ENCODE measurements at places on chromosomes 12 and 14.
A peak's percentile ranks its signal among the peaks of the same experiment; 100 is the strongest.

DNA sequence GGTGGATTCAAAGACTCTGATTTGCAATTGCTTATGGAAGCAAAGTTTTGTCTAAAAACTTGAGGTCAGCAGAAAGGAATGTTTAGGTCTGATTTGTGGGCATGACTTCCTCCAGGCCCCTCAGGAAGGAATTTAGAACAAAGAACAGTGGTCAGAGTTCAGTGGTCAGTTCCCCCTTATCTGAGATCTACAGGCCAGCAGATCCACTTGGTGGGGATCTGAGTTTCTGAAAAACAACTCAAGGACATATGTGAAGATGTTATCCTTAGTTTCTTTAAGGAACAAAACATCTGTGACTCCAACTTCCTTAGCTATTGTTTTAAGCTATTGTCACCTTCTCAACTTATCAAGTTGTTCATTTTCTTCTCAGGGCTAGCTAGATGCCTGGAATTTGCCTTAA lies 28.0 kb upstream of the NAA30 start:
- no peak for DNase-seq

GRCh38 chr12:46770501-46771183 lies 55.2 kb downstream of the SLC38A4 start:
- no peak for DNase-seq

GRCh38 chr14:29759521-29760340 lies 167.9 kb downstream of the PRKD1 start:
- DNase-seq, result no peak

DNA sequence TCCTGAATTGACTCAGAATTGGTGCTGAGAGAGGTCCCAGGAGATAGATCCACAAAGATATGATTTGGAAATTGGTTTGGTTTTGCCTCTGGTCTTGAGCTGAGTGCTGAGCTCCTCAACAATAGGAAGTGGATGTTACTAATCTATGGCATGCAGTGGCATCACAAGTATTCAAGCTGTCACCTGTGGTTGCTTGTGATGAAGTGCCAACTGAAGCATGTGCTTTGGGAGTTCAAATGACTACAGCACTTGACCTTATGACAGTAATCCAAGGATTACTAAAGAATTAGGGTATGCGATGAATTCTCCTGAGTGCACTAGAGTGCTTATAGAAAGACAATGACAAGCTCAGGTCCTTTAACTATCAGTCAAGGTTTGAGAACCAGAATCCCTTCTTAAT lies 406.2 kb downstream of the NOVA1 start:
- DNase-seq, result no peak

- DNase-seq, result no peak
Measured at GRCh38 chr12:84408936-84409335, 503.7 kb downstream of the SLC6A15 start.

DNA sequence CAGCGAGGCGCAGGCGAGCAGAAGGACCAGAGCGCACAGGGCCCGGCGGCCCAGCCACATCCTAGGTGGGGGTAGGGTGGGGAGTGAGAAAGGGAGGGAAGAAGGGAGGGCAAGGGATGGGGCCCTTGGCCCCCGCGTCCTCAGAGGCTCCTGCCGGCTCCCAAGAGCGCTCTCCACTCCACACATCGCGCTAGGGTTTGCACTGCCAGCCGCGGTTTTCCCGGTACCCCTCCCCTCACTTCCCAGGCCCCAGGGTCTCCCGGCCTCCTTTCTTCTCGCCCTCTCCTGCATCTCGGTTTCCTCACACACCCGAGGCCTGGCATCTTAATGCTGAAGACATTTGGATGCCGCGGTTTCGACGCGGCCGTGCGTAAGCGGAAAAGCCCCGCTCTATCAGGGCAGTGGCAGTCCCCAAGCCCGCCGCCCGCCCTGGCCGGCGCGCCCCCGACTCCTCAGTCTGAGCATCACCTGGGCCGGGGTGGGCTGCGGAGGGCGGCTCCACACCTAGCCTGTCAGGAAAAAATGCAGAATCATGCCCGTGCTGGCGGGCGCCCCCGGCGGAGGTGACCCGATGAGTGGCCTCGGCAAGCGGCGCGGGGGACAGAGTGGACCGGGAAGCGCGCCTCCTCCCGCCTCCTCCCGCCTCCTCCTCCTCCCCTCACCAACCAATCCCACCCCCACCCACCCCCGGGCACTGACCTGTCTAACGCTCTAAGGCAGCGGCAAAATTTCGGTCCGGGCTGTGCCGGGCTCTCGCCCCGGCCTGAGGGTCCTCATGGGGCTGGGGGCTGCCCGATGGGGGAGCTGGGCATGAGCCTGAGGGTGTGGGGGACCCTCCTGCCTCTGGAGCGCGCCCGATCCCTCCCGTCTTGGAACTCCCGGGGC lies 686 bp downstream of the B4GALNT1 start:
- DNase-seq, result no peak

GRCh38 chr14:68297876-68298468 lies 478.4 kb downstream of the RAD51B start:
- DNase-seq, result no peak

DNA sequence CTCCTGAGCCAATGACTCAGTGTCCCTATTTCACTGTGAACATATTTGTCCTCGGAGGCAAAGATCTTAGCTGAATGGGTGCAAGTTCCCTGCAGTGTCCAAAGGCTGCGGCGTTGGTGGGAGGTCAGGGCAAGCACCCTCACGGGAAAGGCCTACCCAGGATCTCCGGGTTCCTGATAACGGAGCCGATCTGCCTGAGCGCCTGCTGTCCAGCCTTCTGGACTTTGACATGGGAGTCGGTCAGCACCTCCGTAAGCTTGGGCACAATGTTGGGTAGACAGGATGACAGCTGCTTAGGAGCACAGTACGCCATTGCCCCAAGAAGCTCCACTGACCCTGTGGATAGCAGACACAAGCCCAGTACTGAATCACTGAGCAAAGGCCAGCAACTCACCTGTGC lies 31.5 kb upstream of the RAB35 start:
- DNase-seq, result no peak

DNA sequence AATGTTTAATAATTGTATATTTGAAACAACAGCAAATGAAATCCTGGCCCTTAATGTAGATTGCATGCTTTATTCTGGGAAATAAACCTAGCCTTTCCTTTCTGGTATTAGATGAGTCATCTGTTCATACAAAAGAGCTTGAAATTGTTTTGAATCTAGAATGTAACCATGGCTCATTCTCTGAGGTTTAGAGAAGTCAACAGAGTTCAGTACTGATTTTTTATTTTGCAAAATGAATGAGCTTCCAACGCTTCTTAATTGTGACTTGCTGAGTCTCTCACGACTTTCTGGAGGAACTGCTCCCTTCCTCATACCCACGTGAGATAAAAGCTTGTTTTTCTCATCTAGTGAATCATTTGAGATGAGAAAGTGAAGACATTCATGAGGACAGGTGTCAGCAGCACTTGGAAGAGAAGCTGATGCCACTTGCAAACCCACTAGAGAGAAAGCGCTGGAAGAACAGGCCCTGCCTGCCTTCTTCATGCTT lies 509.6 kb downstream of the VRK1 start:
- DNase-seq, result no peak

DNA sequence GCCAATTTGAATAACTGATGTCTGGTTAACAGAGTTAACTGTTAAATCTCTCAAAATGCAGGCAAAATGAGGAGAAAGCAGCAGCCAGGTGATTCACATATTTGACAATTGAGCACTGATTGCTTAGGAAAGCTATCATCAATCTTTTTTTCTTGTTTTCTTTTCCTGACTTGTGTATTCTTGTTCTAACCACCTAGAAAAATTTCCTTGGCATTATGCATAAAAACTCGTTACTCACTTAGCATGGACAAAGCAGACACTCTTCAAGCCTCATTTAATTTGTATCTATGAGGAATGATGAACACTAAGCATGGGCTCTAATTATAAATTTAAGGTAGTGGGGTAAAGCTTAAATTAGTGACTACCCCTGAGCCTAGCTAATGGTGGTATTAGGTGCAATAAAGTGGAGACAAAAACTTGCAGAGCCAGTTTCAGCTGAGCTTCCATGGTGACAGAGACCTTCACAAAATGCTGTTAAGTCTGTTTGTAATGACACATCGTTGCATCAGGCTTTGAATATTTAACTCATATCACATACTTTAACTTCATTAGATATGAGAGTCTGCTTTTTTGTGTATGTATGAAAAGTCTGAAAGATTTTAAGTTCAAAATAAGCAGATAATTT lies 52.0 kb downstream of the RASSF9 start:
- peak; percentile 1 for DNase-seq

- no peak for DNase-seq
Measured at GRCh38 chr12:11758087-11758486, 108.6 kb downstream of the ETV6 start.

DNA sequence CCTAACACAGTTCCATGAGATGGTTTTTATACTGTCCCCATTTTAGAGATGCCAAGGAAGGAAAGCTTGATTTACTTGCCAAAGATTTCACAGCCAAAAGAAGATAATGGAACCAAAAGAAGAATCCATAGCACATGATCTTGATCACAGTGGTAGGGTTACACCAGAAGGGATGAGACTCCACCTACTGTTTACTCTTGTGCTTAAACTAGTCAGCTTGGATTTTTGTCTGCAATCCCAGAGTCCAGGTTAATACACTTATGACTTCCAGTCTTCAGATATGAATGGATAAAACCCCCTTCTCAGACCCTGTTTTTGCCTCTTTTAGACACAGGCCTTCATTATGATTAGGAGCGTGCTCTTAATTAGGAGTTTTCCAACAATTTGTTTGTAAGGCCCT lies 454.2 kb downstream of the AEBP2 start:
- no peak for DNase-seq

GRCh38 chr14:61671082-61671481 lies 24.2 kb upstream of the HIF1A start:
- no peak for DNase-seq

- DNase-seq, result no peak
Measured at GRCh38 chr12:19669793-19670192, 230.5 kb downstream of the AEBP2 start.

- DNase-seq, result no peak
Measured at GRCh38 chr14:69687606-69688298, 76.4 kb downstream of the SUSD6 start.

GRCh38 chr12:124566997-124567672 lies at the start of gene NCOR2:
Gene NCOR2 (minus strand): TSS chr12:124567612. CDS start chr12:124495251, 72,361 bp downstream.
- no peak for DNase-seq

GRCh38 chr12:98581101-98581500 lies 12.4 kb upstream of the SLC25A3 start:
- DNase-seq, result no peak

DNA sequence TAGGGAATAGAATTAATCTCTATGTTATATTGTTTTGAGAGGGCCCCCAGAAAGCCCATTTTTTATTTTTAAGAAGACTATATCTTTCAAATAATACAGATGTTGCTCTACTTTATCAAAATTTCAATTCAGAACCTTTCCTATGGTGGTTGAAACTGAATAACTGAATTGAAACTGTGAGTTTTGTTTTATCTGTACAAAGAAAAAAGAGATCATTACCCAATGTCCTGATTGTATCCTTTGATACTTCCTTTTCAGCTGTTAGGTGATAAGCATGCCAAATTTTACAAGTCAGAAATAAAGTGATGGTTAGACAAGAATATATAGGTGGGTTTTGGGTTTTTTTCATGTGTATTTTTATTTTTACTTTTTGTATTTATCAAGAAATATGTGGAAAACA lies 1293.1 kb upstream of the USP15 start:
- no peak for DNase-seq

- DNase-seq, result no peak
Measured at GRCh38 chr14:96956464-96957239, 159.5 kb downstream of the VRK1 start.

GRCh38 chr14:84343656-84344055 lies 1186.3 kb upstream of the FLRT2 start:
- DNase-seq, result peak; percentile 43

DNA sequence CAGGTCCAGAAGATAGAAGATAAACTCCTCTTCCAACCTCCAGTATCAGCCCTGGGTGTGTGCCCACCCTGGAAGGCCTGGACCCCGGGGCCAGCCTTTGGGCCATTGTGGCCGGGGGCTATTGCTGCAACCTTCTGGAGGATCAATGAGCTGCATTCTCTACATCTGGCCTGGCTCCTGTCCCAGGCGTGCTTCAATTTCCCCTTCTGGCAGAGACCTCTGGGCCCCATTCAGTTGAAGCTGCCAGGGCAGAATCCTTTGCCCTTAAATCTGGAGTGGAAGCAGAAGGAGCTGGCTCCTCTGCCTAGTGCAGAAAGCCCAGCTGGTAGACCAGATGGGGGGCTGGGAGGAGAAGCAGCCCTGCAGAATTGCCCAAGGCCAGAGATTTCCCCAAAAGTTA lies 10.0 kb downstream of the NYNRIN start:
- DNase-seq, result no peak

DNA sequence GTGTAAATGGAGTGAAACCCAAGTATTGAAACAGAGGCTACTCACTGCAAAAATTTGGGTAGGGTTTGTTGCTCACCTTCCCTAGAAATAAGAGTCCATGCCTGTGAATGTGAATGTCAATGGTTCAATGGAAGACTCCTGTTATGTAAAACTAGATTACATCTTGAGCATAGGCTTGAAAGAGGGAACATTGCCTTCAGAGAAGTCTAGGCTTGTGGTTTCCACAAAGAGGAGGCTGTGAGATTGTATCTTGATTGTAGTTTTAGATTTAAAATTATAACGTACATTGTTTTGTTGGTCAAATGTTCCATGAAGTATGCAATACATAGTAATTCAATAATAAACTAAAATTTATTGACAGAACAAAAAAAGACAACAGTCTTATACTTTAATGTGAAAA lies 413.7 kb upstream of the RPL10L start:
- no peak for DNase-seq

- no peak for DNase-seq
Measured at GRCh38 chr12:122422730-122423257, 325 bp upstream of the CLIP1 start.

Measured in fibroblast of skin of left quadriceps (primary cell).